Natural killer cell (primary cell): ENCODE measurements at places on chromosomes 5 and 9. TPM values are rescaled to one million over a fixed set of nuclear protein-coding genes. Genes with fewer than 3 reads are reported as not detected.

DNA sequence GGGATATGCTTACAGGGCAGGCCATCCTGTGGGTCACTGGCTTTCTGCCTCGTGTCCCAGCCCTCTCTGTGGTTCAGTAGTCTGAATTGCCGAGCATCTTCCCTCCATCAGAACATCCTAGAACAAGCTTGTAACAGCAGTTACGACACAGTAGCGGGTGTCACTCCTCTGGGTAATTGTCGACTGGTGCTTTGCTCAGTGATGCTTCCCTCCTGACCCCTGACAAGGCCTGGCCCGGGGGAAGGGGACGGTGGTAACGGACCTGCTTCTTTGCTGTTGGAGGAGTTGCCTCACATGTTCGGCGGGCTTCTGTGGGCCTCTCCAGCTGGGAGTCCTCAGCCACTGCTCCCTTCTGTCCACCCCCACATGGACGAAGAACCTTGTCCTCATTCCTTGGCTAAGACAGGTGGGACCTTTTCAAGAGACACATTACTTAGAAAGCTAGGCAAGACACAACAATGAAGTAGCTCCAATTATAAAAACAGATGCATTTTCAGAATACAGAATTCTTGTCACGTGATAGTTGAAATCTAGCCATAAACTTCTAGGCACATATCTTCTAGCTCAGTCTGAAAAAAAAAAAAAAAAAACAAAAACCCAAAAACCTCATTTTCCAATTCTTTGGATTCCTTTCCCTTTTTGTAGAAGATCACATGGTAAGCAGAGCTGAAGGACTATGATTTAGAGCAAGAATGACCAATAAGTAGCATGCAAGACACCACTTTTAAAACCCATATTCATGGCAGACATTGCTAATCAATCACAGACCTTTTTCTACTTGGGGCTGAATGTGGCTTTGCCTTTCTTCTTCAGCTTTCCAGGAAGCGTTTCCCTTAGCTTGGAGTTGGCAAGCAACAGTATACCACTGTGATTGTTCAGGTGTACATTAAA lies 25.0 kb downstream of the HMCN2 start:
- no peak for DNase-seq

Gene HDHD3
- total RNA-seq: 11.8 TPM

Gene IRGM
- total RNA-seq: 2.4 TPM

DNA sequence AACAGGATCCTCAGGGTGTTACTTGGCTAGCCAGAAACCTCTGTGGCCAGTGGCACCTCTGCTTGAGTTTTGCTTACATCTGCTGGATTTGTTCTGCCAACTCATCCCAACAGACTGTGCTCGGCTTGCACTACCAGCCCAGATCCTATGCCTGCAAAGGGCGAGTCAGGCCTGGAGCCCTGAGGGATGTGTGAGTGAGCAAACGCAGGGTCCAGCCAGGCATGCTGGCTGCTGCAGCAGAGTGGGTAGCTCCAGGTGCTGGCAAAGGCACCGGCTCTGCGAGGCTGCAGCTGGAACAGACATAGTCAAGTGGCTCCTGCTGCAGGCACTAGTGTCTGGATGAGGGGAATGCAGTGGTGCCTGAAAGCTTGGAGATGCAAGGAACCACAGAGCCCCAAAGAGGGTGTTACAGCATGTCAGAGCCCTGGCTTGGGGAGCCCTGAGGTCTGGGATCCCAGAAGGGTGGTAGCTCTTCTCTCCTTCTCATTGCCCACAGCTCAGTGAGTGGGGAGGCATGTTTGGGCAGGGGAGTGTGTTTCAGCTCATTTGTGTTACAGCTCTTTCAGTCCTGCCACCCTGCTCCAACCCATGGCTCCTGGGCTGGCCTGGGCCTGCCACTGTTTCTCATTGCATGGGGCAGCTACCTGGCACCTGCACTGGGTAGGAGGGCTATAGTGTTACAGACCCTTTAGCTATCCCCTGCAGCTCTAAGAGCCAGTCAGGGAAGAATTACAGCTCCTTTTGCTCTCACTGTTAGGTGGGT lies 332.6 kb downstream of the TAF11L14 start:
- no peak for DNase-seq
